Activated CD4-positive, alpha-beta T cell treated with anti-CD3 and anti-CD28 coated beads, Interleukin-2, Interleukin-4, amounts not matched to agents 100 ng/mL and 50 ng/mL, durations not matched to agents 16 hours and 8 hours (primary cell): ENCODE measurements at places on chromosomes 16 and 17.

GRCh38 chr16:11609474-11610120 lies 22.9 kb upstream of the LITAF start:
- no peak for DNase-seq

- DNase-seq = no peak
Observed at GRCh38 chr17:17236295-17237025, 508 bp downstream of the FLCN start.

DNA sequence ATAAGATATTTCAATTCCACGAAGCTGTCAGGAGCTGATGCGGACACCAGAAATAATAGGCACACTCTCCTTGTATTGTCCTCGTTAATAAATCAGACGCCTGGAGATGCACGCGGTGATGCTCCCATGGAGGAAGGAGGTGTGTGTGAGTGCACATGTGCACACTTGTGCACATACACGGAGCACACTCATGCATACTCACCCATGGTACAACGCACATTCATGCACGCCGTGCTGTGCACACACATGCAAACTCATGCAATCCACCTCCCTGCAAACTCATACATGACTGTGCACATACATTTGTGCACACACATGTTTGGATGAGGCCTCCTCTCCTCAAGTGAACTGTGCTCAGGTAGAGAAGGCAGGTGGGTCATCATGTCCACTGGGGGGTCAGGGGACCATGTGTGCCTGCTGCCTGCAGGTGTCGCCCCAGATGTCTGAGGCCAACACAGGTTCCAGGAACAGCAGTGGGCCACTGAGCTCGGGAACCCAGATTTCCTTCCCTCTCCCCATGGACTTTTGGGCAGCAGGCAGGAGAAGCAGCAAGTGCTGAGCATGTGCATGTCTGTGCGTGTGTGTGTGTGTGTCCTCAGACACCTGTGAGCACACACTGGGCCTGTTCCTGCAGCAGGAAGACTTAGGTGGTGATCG lies 165.3 kb downstream of the SDK2 start:
- DNase-seq = no peak

GRCh38 chr17:47949197-47949759 lies 7.9 kb downstream of the PNPO start:
- DNase-seq = peak; percentile 81

DNA sequence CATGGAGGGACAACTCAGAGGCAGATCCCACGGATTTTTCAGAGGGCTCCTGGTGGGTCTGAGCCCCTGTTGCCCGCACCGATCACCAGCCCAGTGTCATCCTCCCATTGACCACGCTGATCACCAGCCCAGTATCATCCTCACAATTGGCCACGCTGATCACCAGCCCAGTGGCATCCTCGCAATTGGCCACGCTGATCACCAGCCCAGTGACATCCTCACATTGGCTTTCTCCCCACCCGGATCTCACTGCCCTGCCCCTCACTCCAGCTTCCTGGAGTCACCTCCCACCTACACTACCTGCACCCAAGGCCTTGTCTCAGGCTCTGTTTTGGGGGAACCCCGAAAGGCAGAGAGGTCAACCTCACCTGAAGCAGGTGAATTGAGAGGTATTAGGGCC lies 358.2 kb upstream of the TNRC6C start:
- no peak for DNase-seq

- no peak for DNase-seq
Observed at GRCh38 chr17:50668025-50668837, 33.5 kb downstream of the ABCC3 start.

DNA sequence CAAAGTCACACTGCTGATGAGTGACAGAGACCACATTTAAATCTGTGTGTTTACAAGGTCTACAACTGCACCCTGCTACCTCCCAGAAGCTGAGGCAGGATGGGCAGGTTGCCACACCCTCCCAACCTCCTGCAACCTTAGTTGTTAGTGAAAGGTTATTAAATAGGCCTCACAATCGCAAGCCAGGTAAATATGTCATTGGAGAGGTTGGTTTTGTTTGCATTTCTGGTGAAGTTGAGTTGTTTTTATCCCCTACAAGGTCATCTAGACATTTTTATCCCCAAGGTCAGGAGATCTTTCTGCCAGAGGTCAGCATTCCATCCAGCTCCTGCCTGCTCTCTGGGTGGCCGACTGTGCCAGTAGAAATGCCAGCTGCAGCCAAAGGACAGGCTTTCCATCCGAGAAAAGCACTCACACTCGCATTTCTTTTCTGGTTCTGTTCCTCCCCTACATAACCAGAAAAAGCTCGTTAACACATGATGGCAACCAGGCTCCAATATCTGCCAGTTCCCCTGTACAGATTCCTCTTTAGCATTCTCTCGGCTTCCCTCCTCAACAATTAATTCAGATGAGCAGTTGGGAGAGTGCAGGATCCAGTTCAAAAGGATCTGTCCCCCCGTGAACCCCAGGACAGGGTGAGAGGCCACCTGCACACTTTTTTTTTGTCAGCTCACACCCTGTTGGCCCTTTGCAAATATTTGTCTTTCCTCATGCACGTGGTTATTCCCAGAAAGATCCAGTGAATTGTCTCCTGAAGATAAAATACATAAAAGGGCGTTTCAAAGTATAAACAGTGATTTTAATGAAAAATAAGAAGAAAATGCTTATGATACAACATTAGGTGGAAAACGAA lies 562.8 kb downstream of the MAF start:
- no peak for DNase-seq

- DNase-seq = peak; percentile 11
Observed at GRCh38 chr16:81567987-81568748, 123.6 kb downstream of the CMIP start.

DNA sequence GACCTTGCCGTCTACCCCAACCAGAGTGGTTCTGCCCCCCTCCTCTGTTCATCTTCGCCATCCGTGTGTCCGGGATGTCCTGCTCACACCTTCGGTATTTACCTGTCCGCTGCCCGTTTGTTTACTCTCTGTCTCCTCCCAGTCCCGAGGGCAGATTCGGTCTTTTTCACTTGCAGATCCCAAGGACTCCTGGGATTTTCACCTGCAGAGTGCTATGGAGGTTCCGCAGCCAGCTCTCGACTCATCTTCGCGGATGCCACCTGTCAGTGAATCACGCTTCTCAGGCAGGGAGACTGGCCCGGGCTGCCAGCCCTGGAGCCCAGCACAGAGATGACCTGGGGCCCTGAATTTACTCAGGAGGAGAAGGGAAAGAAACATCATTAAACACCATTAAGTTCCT lies 8.1 kb downstream of the CRISPLD2 start:
- DNase-seq = no peak

DNA sequence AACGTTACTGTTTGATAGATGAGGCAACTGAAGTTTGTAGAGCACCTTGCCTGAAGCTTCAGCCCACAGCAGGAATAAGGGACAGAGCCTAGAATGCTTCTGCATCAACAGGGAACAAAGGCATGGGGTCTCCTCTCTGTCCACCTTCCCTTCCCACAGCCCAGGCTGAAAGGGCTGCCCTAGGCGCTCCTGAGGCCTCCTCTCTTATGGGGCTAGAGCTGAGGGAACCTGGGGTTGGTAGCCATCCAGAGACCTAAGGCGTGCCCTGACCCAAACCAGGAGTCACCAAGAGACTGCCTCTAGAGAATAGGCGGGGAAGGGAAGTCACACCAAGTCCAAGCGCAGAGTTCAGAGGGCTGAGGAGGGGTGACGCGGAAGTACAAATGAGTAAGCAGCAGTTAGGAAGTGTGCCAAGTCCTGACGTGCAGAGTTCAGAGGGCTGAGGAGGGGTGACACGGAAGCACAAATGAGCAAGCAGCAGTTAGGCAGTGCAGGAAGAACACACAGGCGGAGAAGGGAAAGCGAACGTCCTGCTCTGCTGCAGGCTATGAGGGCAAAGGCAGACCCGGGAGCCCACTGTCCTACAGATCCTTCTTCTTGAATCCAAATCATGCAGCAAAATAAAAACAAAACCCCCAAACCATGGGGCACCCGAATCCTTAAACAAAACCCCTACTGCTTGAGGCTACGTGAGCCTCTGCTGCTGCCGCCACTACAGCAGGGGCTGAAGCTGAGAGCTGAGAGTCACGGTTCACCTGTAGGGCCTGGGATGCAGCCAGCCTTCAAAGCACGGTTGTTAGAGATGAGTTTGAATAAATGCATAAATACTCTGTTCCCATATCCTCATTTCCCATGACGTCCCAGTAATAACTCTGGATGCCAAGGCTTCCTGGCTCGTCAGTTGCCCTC lies 2.7 kb upstream of the SPG7 start:
- DNase-seq = peak; percentile 94

DNA sequence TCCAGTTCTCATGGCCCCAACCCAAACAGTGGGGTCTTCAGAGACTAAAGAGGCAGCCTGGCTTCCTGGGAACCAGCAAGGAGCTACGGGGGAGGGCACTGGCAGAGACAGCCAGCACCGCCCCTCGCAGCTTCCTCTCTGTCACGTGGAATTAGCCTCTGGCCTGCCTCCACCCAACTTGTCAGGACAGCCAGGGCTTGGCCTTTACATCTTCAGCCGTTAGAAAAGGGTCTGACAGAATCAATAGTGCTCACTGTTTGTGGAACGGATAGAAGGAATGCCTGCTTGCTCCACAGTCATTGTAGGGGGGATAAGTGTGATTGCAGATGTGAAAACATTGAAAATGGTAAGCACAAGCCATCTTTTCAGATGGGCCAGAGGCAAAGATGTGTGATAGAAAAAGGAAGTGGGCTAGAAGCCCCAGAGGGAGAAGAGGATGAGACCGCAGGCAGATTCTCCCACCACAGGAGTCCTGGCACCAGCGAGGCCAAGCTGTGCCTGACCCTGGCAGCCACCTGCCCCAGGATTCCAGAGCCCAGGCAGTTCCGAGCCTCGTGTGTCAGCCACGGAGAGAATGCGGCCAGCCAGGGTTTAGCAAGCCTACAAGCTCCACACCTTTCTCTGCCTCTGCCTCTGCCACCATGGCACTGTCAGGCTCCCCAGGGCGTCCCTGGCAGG lies 18.6 kb downstream of the GRIN2C start:
- DNase-seq = no peak

DNA sequence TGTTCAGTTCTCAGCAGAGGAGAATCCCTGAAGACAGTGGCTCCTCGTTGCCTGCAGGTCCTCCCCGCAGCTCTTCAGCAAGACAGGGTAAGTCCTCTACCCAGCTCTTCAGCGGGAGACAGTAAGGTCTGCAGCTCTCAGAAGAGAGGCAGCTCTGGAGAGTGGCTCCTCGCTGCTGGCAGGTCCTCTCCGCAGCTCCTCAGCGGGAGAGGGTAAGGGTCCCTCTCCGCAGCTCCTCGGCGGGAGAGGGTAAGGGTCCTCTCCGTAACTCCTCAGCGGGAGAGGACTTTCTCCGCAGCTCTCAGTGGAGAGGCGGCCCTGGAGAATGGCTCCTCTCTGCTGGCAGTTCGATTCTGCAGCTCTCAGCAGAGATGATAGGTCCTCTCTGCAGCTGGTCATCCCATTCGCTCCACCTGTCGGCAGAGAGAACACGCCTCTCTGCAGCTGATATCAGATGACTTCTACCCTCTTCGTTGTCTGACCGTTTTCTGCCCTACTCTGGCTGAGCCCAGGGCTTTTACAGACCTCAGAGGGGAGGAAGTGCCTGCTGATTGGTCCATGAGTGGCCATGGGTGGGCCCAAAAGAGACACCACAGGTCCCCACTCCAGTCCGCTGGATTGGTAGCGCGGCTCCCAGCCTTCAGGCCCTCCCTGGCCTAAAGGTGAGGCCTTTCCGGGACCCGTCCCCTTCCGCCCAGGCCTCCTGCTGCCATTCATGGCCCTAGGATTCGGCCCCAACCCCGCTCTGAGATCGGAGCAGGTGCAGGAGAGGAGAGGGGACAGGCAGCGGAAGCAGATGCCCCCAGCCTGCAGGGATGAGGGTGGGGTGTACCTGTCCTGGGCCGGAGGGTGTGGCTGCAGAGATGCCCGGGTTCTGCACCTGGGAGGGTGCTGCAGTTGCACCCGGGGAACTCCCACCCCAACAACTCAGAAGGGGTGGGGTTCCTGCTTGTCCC lies 11.9 kb upstream of the SHCBP1 start:
- DNase-seq = no peak

GRCh38 chr16:35751191-35751941 lies 2292.0 kb downstream of the TP53TG3F start:
- DNase-seq = no peak

GRCh38 chr17:27904534-27905446 lies 11.6 kb upstream of the LYRM9 start:
- DNase-seq = no peak

- DNase-seq = peak; percentile 25
Observed at GRCh38 chr16:84144209-84144858, 643 bp downstream of the HSDL1 start.

DNA sequence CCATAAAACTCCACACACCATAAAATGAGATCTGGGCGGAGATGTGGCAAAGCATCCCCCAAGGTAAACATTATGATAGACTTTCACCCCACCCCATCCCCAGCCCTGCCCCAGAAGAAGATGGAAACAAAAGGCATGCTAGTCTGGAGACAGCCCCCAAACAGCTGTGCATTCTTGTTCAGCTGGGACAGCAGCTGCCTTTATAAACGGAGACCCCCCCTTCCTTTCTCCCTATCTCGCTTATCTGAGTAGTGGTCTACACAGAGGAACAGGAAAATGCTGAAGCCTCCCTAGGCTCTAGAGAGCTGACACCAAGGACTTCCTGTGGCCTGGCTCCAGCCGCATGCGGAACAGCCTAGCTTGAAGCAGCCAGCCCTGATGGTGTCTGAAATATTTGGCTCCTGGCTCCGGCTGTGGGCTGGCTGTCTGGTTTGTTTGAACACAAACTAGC lies 190.3 kb upstream of the ANKFN1 start:
- no peak for DNase-seq

DNA sequence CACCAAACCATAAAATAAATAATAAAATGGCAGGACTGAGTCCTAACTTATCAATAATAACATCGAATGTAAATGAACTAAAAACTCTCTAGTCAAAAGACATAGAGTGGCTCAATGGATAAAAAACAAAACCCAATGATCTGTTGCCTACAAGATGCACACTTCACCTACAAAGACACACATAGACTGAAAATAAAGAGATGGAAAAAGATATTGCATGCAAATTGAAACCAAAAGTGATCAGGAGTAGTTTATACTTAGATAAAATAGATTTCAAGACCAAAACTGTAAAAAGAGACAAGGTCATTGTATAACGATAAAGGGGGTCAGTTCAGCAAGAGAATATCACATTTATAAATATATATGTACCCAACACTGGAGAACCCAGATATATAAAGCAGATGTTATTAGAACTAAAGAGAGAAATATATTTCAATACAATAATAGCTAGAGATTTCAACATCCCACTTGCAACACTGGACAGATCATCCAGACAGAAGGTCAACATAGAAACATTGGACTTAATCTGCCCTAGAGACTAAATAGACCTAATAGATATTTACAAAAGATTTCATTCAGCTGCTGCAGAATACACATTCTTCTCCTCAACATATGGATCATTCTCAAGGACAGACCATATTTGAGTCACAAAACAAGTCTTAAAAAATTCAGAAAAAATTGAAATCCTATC lies 29.8 kb downstream of the SLC47A2 start:
- DNase-seq = no peak

- DNase-seq = peak; percentile 83
Observed at GRCh38 chr17:50783193-50783660, 15.9 kb upstream of the ANKRD40CL start.
